Activated CD4-positive, CD25-positive, alpha-beta regulatory T cell (primary cell): ENCODE measurements at places on chromosomes 5 and 9.

DNA sequence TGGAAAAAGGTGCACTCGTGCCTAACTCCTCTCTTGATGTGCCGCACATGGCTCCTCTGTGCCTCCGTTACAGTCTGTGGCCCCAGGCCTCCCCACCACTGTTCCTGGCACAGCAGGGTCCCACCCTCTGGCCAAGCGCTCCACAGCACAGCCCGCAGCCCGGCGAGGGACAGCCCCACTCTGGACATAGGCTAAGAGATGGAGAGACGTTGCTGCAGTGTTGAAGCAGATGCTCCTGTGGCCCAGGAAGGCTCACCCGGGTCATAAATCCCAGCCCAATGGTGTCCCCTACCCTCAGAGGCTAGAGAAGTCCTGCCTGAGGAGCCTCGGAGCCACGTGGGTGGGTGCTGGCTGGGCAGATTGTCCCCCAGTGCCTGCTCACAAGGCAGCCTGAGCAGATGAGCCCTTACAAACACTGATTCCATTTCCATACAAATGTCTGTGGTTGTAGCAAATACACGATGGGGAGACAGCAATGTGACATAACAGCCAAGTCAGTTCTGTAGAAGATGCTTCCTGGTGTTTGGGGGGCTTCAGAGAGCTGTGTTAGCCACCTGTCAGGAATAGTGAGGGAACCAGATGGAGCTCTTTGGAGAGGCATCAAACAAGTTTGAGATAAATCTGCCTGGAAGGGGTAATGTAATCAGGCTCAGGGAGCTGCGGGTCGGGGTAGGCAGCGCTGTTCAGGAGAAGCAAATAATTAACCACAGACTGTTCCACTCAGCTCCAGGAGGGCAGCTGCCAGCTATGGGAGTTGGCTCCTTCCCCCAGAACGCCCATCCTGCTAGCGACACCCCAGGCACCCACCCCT, 41.7 kb downstream of the C5orf15 start:
- DNase-seq, result no peak

DNA sequence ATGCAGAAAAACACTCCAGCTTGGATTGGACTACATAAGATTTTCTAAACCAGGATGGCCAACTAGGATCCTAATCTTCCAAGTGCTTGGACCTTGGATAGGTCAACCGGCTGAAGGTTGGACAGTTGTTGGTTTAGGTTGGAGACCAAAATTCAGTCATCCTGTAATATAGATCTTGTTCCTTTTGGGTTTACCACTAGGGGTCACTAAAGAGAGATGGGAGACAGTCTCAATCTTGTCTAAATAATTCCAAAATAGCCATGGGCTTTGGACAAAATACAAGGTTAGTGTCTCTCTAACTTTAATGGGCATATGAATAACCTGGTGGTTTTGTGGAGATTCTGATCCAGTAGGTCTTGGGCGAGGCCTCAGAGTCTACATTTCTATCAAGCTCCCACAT, 148.7 kb upstream of the ERCC6L2 start:
- no peak for DNase-seq

- no peak for DNase-seq
Measured at GRCh38 chr9:116008278-116008677, 145.3 kb upstream of the PAPPA start.

- no peak for DNase-seq
Measured at GRCh38 chr9:106312906-106313305, 550.1 kb upstream of the ZNF462 start.

GRCh38 chr5:119343052-119343451, 12.8 kb upstream of the TNFAIP8 start:
- no peak for DNase-seq

DNA sequence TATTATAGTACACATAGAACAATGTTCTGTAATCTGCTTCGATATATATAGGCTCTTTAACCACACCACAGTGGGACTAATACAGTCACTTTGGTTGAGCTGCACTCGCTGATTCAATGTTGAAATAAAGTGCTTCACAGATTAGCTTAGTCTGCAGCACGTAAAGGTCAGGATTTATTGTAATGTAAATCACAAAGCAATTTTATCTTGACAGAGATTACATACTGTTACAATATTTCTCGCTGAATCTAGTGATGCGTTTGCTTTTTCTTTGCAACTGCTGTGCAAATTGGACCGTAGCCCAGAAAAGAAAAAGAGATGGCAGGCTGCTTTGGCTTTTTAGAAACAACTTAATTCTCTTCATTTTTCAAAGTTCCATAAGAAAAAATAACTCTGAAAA, 52.9 kb downstream of the CETN3 start:
- no peak for DNase-seq

DNA sequence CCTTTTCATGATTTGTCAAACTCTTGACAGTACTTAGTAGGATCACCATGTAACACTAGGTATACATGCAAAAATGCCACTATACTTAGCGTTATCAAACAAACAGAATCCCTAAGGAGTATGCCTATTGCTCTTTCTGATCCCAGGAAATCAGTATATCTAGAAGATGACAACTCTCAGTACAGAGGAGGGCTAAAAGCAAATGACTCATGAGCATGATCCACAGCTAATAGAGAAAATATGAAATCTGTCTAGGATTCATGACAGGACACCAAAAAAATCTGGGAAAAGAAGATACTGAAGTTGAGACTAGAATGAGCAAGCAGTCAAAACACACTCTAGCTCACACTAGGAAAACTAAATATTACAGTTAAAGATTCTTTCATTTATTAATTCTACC, 89.2 kb downstream of the RAPGEF6 start:
- no peak for DNase-seq

DNA sequence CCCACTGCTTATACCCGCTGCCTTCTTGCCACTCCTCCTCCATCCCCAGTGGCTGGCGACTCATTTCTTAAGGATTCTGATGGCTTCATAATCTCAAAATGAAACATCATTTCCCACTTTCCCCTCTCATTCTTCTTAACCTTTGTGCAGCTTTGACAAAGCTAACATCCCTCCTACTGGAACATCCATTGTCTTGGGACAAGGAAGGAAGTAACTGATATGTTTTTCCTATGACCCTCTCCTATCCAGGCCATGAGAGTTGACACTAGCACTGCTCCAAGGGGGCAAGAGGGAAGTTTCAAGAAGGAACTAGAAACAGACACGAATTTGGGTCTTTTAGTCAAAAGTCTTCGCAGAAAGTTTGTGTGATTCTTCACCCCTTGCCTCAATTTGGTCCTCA, 71.7 kb upstream of the SNX2 start:
- no peak for DNase-seq

- DNase-seq, result no peak
Measured at GRCh38 chr9:108347463-108348188, 508.2 kb downstream of the ACTL7B start.

GRCh38 chr5:13572163-13572562, 372.3 kb downstream of the DNAH5 start:
- no peak for DNase-seq

DNA sequence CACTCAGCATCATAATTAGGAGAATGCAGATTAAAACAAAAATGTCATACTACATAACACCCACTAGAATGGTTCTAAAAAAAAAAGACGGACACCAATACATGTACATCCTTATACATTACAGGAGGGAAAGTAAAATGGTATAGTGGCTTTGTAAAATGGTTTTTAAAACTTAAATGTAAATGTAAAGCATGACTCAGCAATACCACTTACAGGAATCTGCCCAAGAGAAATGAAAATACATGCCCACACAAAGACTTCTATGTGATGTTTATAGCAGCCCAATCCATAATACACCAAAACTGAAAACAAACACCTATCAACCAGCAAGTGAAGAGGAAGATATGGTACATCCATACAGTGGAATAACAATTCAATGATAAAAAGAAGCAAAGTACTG, 939.1 kb upstream of the ACO1 start:
- DNase-seq, result no peak

- no peak for DNase-seq
Measured at GRCh38 chr9:113708821-113709713, 167.0 kb upstream of the ZNF618 start.

GRCh38 chr5:91293131-91293530, 90.0 kb downstream of the ARRDC3 start:
- no peak for DNase-seq

- no peak for DNase-seq
Measured at GRCh38 chr5:57468481-57469163, 14.0 kb downstream of the ACTBL2 start.

DNA sequence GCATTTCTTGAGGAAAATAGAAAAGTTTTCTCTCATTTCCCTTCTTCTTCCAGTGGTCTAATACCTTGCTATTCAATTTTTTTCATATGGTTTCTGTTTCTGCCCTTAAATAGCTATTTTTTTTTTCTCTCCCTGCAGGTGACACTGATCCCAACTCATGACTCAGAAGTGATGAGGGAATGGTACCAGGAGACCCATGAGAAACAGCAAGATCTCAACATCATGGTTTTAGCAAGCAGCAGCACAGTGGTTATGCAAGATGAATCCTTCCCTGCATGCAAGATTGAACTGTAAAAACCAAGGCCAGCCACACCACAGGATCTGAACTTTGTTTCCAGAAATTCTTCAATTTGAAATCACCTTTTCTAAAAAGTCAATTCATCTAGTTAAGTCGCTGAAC, 97.7 kb downstream of the MAP1B start:
- DNase-seq, result no peak

DNA sequence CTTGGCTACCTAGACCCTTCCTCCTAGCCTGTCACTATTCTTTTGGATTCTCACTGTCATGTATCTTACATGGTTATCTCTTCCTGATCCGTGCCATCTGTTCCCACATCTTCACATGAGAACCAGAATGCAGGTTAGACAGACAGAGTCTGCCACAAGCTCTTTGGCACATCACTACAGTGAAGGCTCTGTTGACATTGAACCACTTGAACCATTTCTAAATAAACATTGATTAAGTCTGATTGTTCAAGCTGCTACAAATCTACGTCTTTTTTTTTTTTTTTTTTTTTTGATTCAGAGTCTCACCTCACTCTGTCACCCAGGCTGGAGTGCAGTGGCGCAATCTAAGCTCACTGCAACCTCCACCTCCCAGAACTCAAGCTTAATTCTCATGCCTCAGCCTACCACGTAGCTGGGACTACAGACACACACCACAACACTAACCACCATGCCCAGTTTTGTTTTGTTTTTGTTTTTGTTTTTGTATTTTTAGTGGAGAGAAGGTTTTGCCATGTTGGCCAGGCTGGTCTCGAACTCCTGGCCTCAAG, 85.1 kb upstream of the LRRTM2 start:
- no peak for DNase-seq

DNA sequence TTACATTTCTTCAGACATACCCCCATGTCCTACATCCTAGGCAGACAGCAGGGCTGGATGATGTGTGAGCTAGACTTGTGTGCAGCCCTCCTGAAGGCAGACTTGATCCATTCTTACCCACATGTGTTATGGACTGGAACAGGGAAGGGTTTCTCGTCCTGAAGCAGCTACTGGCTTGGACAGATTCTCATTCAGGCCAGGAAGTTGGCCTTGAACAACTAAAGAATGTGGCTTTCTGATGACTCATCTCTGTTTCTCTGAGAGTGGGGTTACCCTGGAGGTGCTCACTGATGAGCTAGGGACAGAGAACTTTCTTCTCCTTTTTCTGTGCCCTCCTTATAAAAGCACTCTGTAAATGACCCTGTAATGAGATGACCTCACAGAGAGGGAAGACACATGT, 246.5 kb downstream of the PCSK5 start:
- DNase-seq, result no peak

DNA sequence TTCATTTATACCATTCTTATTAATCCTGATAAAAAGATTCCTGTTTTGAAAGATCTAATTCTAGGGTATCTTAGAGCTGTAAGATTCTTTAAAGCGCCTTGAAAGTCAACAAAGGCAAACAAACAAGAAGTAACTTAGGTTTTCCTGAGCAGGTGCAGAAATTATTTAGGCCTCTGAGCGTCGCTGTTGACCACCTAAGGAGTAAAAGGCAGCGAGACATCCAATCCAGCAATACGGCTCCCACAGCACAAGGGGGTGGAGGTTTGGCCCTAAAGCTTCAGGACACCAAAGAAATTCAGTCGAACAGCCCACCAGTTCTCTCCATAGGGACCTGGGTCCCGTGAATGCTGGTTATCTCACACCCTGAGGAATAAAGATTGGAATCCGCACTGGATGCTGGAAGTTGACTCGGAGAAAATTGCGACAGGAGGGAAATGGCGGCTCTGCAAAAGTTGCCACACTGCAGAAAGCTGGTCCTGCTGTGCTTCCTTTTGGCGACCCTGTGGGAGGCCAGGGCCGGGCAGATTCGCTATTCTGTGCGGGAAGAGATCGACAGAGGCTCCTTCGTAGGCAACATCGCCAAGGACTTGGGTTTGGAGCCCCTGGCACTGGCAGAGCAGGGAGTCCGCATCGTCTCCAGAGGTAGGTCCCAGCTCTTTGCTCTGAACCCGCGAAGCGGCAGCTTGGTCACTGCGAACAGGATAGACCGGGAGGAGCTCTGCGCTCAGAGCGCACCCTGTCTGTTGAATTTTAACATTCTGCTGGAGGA, at the start of gene PCDHGA2:
Gene PCDHGA2 (plus strand): TSS at position 223 of the 769 bp plus-strand sequence.
- no peak for DNase-seq

GRCh38 chr9:137465720-137466388, 6.7 kb upstream of the NSMF start:
- no peak for DNase-seq

DNA sequence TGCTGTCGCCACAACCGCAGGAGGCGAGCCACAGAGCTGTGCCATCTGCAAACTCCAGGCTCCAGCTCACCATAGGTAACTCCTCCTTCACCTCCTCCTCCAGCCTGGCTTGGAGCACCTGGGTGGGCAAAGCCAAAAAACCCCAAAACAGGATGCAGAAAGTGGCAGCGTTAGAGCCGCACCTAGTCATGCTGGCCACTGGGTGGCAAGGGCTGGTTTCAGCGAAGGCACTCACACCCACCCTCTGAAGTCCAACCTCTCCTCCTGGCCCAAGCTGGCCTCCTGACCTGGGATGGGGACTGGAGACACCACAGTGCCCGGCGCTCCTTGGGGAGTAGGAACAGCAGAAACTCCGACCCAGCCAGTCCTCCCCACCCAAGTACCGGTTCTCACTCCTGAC, 28.7 kb upstream of the ZNF354B start:
- DNase-seq, result no peak

DNA sequence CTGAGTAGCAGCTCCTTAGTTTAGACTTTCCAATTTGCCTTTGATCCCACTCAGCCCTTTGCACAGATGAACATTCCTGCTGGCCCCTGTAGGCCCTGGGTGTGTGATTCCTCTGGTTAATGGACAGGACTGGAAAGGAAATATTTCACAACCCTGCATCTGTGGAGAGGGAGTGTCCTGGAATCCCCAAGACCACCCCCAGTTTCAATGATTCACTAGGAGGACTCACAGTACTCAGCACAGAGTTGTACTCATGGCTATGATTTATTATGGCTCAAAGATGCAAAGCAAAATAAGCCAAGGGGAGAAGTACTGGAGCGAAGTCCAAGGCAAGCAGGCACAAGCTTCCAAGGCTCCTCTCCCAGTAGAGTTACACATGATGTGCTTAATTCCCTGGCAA, 42.4 kb upstream of the TJP2 start:
- no peak for DNase-seq

DNA sequence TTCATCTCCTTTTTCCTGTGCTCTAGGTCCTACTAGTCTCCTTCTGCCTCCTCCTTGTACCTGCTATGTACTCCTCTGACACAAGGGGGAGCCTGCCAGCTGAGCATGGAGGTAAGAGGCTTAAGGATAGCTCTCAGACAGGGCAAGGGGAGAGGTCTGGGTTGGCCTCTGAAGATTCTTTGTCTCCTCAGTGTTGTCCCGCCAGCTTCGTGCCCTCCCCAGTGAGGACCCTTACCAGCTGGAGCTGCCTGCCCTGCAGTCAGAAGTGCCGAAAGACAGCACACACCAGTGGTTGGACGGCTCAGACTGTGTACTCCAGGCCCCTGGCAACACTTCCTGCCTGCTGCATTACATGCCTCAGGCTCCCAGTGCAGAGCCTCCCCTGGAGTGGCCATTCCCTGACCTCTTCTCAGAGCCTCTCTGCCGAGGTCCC, 3.8 kb downstream of the CREB3 start:
- no peak for DNase-seq
